ENCODE measurements at places on chromosomes 11 and 22.

- no peak for DNase-seq
Measured at GRCh38 chr11:129427376-129427775, 51.7 kb downstream of the BARX2 start.

- no peak for DNase-seq
Measured at GRCh38 chr22:42319386-42319785, 48.9 kb upstream of the TCF20 start.

GRCh38 chr22:42847110-42847509, 10.0 kb downstream of the ARFGAP3 start:
- DNase-seq: no peak

DNA sequence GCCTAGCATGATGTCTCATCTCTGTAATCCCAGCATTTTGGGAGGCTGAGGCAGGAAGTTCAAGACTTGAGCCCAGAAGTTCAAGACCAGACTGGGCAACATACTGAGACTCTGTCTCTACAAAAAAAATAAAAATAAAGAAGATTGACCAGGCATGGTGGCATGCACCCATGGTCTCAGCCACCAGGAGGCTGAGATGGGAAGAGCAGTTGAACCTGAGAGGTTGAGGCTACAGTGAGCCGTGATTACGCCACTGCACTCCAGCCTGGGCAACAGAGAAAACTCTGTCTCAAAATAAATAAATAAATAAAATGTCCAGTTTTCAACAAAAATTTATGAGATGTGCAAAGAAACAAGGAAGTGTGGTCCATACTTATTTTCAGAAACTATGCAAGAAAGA, 28.3 kb downstream of the EFCAB6 start:
- DNase-seq: no peak

DNA sequence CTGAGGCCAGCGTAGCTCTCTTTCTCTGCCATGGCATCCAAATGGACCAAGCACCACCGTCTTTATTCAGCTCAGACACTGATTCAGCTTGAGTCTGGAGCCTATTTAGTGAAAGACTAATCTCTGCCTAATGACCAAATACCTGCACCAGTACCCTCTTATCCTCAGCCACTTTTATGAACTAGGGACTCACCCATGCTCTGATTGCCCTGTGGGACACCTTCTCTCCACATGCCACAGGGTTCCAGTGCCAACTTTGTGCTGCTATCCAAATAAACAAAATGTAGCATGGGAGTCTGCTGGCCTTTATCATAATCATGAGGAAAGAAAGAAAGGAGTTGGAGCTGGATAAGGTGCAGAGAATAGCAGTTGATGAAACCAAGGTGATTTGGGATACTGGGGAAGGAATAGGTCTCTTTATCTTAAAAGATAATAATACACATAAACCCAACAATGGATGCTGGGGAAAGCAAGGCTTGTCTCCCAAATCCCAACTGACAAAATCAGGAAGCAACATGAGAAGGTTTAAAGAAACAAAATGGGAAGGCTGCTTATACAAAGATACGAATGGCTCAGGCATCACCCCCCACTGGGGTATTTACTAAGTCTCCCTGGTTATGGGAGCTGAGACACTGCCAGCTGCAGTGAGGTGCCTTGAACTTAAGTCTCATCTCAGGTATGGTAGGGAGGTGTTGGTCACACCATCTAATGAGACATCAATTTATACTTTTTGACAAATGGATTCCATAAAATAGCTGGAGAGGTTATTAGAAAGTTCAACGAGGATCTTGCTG, 63.3 kb downstream of the SYT9 start:
- DNase-seq: no peak

DNA sequence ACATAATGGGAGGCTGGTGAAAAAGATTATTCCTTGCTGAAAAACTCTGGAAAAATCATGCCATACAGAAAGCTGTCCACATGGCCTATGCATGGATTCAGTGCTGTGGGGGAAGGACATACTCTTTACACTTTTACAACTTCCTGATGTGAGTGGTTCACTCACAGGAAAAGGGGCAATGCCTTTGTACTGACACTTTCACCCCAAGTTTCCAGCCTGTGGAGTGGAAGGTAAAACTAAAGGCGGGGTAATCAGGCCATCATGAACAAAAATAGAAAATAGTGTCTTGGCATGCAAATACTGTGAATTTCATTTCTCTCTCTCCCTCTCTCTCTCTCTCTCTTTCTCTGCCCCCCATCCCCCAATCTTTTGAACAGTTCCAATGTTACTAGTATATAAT, 281.8 kb downstream of the ETS1 start:
- no peak for DNase-seq

DNA sequence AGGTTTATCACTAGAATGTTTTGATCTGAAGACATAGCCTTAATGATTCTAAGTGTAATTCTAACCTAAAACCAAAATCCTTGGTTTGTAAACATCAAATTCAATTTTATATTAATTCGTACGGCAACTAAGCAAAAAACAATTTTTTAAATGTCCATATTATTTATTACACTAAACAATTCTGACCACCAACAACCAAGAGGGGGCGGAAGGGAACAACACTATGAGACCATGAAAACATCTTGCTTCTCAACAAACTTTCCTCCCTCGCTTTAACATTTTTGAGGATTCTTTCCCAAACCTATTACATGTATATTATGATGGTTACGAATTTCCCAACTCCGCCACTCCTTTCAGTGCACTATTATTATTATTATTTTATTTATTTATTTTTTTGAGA, 6.5 kb upstream of the UCP2 start:
- no peak for DNase-seq

- DNase-seq: no peak
Measured at GRCh38 chr22:37860796-37861421, 11.7 kb downstream of the EIF3L start.

- DNase-seq: peak; percentile 22
Measured at GRCh38 chr11:74321487-74322188, 10.2 kb upstream of the P4HA3 start.

- no peak for DNase-seq
Measured at GRCh38 chr22:41818596-41818995, 14.3 kb upstream of the SREBF2 start.

- DNase-seq: no peak
Measured at GRCh38 chr11:110629594-110629993, 82.6 kb downstream of the ARHGAP20 start.

DNA sequence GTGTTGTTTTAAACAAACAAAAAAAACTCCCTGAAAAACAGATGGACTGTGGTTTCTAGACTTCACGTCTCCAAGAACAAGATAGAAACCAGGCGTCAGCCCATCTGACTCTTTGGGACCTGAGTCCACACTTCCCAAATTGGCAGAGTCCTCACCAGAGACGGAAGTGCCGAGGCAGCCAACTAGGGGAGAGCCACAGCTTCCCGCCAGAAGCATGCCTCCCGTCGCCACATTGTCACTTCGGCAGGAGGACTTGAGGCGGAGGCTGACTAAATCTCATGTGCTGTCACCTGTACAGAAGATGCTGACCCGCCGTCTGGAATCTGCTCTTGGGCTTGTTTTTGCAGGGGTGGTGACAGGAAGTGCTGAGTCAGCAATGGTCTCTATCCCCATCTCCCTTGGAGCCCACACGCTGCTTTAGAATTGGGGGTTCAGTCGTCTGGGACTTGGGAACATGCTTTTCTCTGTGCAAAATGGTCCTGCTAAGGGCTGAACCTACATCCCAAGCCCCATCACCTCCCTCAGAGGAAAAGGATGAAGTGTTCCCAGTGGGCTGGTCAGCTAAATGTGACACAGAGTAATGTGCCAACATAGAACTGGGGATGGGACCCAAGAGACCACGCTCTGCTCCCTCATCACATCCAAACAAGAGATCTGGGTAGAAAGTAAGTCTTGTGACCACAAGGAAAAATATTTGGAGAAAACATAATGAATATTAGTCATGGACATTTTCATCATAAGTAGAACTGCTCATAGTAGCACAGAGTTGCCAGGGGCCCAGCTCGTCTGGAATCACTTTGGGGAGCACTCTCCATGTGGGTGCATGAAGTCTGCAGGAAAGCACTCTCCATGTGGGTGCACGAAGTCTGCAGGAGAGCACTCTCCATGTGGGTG, 152.9 kb downstream of the SNX19 start:
- DNase-seq: no peak

DNA sequence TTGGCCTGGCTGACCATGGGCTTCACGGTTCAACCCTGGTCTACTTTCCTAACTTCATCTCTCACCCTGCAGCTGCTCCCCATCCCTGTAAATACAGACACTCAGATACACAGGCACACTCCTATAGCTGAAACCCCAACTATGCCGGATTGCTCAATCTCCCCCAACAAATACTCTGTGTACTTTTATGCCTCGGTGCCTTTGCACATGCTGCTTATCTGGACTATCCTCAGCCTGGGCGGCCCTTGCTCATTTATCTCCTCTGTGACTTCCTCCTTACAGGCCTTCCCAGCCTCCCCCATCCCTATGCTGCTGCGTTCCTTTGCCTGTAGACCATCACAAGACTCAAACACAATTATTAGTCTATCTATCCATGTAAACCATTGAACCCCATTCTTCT, 76.6 kb downstream of the PKNOX2 start:
- no peak for DNase-seq

GRCh38 chr11:118212131-118212725, 12.6 kb downstream of the JAML start:
- no peak for DNase-seq

DNA sequence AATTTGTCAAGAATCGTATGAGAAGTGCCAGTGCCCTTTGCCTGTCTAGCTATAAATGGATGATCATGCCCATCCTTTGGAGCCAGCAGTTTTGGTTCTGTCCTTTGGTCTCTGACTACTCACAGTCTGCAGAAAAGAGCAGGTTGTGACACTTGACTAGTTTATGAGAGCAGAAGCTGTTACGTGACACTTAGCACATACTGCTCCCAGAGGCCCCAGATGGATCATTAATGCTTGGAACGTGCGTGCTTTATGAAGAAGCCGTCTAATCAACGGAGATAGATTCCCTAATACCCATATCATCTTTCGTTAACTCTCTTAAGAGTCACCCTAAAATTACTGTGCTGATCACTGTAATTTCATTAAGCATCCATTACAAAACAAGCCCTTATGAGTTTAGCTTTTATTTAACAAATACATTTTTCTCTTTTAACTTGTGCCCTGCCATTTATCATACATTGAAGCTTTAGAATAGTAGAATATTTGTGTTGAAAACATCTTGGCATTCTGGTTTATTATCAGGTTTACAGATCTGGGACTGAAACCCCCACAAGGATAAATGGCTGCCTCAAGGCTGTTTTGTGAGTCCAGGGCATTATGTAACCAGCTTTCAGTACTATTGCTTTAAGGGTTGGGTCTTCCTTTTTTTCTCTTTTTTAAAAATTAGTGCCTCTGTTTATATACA, 47.0 kb upstream of the ADORA2A start:
- peak; percentile 51 for DNase-seq

DNA sequence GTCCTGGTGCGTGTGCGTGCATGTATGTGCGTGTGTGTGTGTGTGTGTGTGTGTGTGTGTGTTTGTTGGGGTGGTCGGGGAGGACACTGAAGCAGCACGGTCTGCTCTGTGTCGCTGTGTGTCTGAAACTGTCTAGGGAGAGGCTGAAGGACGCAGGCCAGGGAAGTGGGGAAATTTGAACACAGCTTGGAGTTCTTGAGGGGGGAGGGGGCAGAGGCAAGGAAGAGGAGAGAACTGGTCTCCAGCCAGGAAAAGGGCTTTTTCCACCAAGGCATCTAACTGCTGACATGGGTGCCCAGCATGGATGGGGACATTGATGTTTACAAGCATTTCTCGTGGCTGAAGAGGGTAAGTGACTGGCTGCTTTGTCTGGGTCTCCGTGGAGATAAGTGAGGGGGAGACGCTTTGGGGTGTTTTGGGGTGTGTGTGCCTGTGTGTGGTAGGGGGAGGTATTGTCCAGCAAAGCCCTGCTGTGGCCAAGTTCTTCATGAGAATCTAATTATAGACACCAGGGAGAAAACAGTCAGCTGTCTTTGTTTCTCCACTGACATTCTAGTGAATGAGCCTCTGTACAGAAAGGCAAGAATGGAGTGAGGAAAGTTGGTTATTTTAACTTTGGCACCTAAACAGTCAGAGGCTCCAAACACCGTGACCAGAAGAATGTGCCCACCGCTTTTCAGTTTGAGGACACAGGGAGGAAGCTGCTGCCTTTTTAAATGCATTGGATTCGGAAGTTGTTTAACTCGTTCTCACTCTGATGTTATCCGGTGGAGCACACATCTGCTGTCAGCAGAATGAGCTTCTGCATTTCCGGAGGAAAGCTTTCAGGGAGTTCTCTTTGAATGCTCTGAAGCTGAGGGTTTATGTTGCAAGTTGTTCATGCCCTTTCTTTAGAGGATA, 63.7 kb downstream of the PPFIBP2 start:
- no peak for DNase-seq

- DNase-seq: no peak
Measured at GRCh38 chr11:100730266-100730665, 43.2 kb downstream of the ARHGAP42 start.

GRCh38 chr11:45771193-45771565, 33.8 kb upstream of the SLC35C1 start:
- peak; percentile 76 for DNase-seq

DNA sequence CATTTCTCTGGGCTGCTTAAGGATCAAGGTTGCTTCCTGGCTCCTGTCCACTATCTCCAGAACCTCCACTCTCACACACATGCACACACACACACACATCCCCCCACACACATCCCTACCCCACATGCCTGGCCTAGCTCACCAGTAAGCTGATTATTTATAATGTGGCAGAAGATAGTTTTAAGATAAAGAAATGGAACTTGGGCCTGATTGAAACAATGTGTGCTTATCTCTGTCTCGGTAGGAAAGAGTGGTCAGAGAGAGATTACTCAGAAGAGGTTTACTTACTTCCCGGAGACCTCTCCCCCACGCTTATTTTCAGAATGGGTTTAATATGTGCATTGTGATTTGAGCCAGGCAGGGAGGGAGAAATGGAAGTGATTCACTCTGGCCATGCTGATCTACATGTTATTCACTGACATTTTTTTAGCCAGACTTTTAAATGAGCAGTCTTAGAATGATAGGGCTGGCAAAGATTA, 422.4 kb downstream of the TENM4 start:
- no peak for DNase-seq

Data from NCI-H1417 (cell line).